ENCODE measurements at places on chromosomes 4 and X. TPM values are rescaled to one million over a fixed set of nuclear protein-coding genes. Genes with fewer than 3 reads are reported as not detected.

SLC26A1 gene
- total RNA-seq: 1.1 TPM

IL13RA1 gene
- total RNA-seq: 21.6 TPM

FMR1NB gene
- total RNA-seq: not detected

NDNF gene
- total RNA-seq: 0.41 TPM

CT45A5 gene
- not detected for total RNA-seq

DNA sequence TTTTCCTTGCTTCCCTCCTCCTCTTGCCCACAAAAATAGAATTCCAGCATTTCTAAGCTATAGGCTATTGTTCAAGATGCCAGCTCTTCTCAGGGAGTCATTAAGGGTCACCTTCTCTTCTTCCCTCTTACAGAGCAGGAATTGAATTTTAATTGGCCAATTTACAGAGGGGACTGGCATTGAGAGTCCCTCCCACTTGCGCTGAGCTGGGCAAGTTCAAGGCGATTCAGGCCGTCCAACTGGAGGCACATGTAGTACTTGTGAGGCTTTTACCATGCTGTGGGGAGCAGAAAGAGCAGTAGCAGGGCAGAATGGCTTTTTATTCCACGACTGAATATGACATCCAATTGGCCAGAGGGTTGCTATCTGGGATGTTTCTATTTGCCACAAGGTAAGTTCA is 181.9 kb downstream of the SOWAHB start:
- H3K4me3 ChIP-seq: no peak overlapping the region
- peaks cover 8% of the 10 kb centered on the region for H3K4me1 ChIP-seq
- no peak overlapping the region for H3K27ac ChIP-seq
- H3K36me3 ChIP-seq: no peaks in the 10 kb centered on the region

GRCh38 chrX:119753639-119754257 is 4.6 kb upstream of the SOWAHD start:
- no peak overlapping the region for H3K27ac ChIP-seq
- H3K27me3 ChIP-seq: no peaks in the 10 kb centered on the region
- no peak overlapping the region for H3K4me3 ChIP-seq
- no peaks in the 10 kb centered on the region for H3K4me1 ChIP-seq

- peaks cover 6% of the 10 kb centered on the region for H3K4me1 ChIP-seq
- no peak for DNase-seq
- no peak overlapping the region for H3K27ac ChIP-seq
- no peaks in the 10 kb centered on the region for H3K36me3 ChIP-seq
- peaks cover 2% of the 10 kb centered on the region for H3K27me3 ChIP-seq
Measured at GRCh38 chrX:140190441-140191108, 225.3 kb upstream of the CXorf66 start.

- no peaks in the 10 kb centered on the region for H3K36me3 ChIP-seq
- H3K27me3 ChIP-seq: no peaks in the 10 kb centered on the region
- H3K4me1 ChIP-seq: no peaks in the 10 kb centered on the region
- H3K27ac ChIP-seq: no peak overlapping the region
Measured at GRCh38 chr4:120055162-120055561, 11.5 kb downstream of the MAD2L1 start.

- H3K36me3 ChIP-seq: no peaks in the 10 kb centered on the region
- H3K27me3 ChIP-seq: no peaks in the 10 kb centered on the region
- H3K4me1 ChIP-seq: no peaks in the 10 kb centered on the region
- H3K27ac ChIP-seq: no peak overlapping the region
- no peak overlapping the region for H3K4me3 ChIP-seq
Measured at GRCh38 chr4:184853436-184853835, 27.7 kb upstream of the ACSL1 start.

DNA sequence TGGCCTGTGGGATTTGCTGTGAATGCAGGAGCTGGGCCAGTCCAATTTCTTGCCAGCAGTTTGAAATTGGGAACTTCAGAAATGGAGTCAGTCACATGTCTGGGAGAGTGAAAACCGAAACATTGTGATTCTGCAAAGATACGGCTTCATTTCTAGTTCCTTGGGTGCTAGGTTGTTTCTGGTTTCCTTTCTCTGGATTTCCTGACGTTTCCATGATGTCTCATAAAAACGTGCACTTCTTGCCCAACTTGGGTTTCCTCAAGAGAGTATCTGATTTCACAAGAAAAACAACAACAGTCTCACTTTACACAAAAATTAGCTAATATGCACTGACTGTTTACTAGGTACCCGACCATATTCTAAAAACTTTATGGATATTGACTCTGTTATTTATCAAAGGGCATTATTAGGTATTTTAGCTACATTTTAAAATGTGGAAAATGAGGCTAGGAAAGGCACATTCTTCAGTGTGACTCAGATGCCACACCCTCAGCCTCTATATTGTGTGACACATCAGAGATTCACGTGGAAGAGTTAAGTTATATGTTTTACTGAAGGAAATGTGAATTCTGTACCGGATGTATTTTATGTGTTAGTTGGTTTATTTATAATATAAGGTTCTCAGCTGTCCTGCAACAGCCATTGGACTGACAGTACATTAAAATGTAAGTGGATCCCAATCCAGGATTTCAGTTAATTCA is 225.0 kb upstream of the PUDP start:
- no peaks in the 10 kb centered on the region for H3K36me3 ChIP-seq
- DNase-seq: no peak
- no peak overlapping the region for H3K4me3 ChIP-seq
- no peaks in the 10 kb centered on the region for H3K4me1 ChIP-seq
- no peaks in the 10 kb centered on the region for H3K27me3 ChIP-seq
- H3K27ac ChIP-seq: no peak overlapping the region

- H3K36me3 ChIP-seq: no peaks in the 10 kb centered on the region
- no peaks in the 10 kb centered on the region for H3K4me1 ChIP-seq
- H3K27me3 ChIP-seq: no peaks in the 10 kb centered on the region
- H3K4me3 ChIP-seq: no peak overlapping the region
- no peak overlapping the region for H3K27ac ChIP-seq
- DNase-seq: no peak
Measured at GRCh38 chrX:96979766-96980165, 96.1 kb downstream of the RPA4 start.

DNA sequence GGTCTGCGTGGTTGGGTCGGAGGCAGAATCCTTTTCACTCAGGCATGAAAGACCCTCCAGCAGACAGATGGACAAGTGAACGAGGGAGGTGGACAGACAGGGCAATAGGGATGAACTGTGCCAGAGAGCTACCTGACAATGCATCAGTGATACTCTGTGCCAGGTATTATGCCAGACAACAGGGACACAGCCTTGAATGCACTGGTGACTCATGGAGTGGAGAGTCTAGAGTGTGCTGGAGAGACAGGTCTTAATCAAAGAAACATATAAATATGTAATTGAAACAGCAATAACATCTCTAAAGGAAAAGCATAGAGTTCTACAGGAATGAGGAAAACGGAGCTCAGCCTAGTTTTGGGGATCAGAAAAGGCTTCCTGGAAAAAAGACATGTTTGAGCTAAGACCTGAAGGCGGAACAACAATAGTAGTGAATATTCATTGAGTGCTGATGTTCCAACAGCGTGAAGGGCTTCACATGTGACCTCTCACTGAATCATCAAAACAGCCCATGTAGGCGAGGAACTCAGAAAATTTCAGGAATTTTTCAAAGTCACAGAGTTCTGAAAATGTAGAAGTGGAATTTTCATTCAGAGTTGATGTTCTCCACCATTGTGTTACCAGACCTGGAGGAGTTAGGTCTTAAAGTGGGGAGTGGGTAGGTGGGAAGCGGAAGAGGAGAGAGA is 20.0 kb upstream of the FGFBP2 start:
- H3K4me3 ChIP-seq: no peak overlapping the region
- no peaks in the 10 kb centered on the region for H3K4me1 ChIP-seq
- no peaks in the 10 kb centered on the region for H3K36me3 ChIP-seq
- H3K27me3 ChIP-seq: no peaks in the 10 kb centered on the region
- DNase-seq: no peak

DNA sequence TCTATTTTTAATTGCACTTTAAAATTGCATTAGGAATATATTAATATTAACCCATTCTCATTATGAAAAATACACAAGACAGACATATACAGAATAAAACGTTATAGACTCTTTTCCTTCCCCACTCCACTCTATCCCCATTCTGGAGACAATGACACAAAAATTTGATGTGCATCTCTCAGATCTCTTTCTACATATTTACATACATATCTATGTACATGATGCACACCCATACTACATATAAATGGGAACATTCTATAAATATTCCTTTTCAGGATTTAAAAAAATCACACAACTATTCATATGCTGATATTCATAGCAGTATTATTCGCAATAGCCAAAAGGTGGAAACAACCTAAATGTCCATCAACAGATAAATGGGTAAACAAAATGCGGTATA is 2.4 kb upstream of the CXorf66 start:
- DNase-seq: no peak
- no peaks in the 10 kb centered on the region for H3K4me1 ChIP-seq
- H3K27ac ChIP-seq: no peak overlapping the region
- H3K36me3 ChIP-seq: no peaks in the 10 kb centered on the region
